Muscle of arm (tissue), 14 donors: ENCODE measurements at places on chromosomes 3 and 15. TPM values are rescaled to one million over a fixed set of nuclear protein-coding genes. Genes with fewer than 3 reads are reported as not detected.

GRCh38 chr3:13217253-13217652 is 144.0 kb upstream of the IQSEC1 start:
- DNase-seq = no peak

GRCh38 chr3:182802413-182803390 is 9.4 kb downstream of the ATP11B start:
- no peak for DNase-seq

GRCh38 chr15:88476635-88477060 is 9.1 kb downstream of the MRPS11 start:
- DNase-seq = peak; percentile 26

DNA sequence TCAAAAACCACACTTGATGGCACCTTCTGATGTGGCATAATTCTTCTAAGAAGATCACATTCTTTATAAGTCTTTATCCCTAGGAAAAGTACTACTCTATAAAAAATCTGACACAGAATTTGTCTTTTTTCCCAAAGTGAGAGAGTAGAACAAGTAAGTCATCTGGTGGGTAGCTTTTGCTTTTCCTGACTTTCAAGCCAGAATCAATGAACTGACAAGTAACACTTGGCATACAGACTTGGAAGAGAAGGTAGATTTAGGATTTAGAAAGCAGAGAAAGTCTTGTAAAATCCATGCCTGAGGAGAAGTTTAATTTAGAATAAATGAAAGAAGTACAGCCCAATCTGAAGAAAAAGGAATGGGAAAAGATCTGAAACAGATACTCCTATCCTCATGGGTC is 66.6 kb upstream of the TUSC7 start:
- no peak for DNase-seq

GRCh38 chr3:14451844-14452739 is 49.7 kb downstream of the SLC6A6 start:
- peak; percentile 76 for DNase-seq

- DNase-seq = no peak
Measured at GRCh38 chr15:91516866-91517265, 336.6 kb upstream of the SLCO3A1 start.

DNA sequence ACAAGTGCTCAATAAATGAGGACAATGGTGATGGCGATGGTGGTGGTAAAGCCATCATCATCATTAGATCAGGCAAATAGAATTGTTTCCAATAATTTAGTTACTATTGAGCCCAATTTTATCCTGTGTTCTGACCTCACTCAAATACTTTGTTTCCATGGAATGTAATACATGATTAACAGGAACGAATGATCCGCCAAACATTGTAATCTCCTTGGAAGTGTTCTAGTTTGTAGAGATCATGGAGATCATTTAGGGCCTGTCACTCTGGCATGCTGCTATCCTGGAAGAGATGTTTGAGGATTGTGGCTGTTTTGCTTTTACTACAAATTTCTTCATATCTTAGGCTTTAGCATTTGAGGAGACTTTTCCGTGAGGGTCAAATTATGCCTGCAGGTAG is 2.8 kb downstream of the COL6A6 start:
- no peak for DNase-seq

- peak; percentile 48 for DNase-seq
Measured at GRCh38 chr3:18302517-18302916, 122.6 kb downstream of the SATB1 start.

DNA sequence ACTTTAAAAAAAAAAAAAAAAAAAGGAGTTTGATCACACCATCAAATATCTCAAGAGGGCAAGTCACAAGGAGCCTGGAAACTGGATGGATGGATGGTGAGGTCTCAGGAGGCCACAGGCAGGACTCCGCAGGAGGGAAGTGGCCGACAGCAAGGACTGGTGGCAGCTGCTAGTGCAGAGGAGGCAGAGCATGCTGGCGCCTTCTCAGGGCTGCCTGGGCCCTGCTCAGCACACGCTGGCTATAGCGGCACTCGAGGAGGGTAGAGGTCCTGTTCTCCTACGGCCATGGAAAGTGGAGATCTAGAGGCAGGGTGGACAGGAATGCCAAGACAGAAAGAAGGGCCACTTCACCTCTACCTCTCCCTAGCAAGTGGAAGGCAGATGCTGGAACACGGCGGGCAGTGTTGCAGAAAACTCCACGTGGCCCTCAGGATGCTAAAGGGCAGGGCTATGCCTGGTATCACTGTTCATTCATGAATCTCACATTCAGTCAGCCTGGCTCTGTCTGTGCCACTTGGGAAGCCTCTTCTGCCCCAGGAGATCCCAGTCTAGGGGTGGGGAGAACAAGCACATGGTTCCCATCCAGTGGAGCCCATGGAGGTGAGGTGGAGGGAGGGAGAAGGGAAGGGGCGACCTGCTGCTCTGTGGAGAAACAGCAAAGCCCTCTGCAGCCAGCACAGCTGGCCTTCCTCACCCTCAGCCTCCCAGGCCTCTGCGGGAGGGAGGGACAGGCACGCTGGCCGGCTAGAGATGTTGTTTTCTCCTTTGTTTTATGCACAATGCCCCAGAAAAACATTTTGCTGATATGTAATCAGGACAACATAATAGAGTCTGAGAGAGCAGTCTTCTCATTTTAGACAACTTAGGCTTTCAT is 71.0 kb downstream of the OXNAD1 start:
- no peak for DNase-seq

DNA sequence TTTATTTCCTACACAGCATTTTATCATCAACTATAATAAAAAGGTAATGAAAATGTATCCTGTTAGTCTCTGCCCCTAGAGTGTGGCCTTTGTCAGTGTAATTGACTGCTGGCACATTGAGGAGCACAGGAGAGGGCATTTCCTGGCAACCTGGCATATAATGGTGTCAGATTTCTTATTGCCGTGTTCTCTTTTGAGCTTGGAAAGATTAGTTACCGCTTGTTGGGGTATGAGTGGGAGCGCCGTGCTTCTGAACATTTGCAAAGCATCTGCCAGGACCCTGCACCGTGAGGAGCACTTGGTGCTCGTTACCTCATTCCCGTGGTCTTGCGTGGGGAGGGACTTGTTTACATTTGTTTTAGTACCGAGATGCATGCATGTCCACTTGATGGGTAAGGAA is 124.4 kb downstream of the PTPRG start:
- no peak for DNase-seq

- no peak for DNase-seq
Measured at GRCh38 chr15:67944010-67944641, 104.3 kb upstream of the RNU6-1 start.

Gene KIF23
- 26.0 TPM for polyA plus RNA-seq

DNA sequence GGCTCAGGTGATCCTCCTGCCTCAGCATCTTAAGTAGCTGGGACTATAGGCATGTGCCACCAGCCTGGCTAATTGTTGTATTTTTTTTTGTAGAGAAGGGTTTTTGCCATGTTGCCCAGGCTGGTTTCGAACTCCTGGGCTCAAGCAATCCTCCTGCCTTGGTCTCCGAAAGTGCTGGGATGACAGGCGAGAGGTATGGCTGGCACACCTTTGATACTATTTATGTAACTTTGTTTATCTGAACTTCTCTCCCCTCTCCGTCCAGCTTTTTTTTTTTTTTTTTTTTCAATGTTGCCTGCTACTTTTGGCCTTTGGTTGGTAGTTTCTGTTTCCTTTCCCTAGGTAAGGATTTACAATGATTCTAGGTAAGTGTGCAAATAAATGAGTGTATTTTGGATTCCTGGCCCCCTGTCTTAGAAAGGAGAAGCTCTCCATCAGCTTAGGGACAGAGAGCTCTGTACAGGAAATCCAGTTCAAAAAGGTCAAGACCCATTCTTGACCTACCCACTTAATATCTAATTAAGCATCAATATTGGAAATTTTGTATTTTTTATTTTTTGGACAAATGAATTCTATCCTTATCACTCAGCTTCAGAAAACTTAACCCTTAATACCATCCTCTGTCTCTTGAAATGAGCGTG is 6.8 kb downstream of the ARL6IP5 start:
- no peak for DNase-seq

Gene RBP2
- 0.26 TPM for polyA plus RNA-seq

DNA sequence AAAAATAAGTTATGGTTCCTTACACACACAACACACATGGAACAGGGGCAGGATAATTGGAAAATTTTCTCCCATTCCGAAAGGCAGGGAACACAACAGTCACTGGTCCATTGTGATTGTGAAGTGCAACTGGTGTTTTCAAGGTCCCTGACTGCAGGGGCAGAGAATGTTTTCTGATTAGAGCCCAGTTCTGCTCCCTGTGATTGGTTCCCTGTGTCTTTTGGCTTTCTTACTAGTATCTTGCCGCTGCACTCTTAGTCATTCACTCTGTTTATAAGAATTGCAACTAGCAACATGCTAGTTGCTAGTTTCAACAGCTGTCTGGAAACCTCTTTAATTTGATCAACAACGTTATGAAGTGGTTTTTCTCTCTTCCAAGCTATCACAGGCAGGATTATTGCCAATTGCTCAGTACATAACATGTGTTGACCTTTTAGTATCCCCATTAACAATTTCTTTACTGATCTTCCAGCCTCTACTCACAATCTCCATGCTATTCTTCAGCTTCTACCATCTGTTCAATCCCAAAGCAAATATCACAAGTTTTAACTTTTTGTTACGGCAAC is 177.5 kb downstream of the EPHA6 start:
- peak; percentile 30 for DNase-seq

GRCh38 chr15:72116731-72117485 is 1.0 kb downstream of the MYO9A start:
- peak; percentile 47 for DNase-seq

GRCh38 chr15:25136119-25136518 is 181.3 kb downstream of the SNRPN start:
- no peak for DNase-seq

DNA sequence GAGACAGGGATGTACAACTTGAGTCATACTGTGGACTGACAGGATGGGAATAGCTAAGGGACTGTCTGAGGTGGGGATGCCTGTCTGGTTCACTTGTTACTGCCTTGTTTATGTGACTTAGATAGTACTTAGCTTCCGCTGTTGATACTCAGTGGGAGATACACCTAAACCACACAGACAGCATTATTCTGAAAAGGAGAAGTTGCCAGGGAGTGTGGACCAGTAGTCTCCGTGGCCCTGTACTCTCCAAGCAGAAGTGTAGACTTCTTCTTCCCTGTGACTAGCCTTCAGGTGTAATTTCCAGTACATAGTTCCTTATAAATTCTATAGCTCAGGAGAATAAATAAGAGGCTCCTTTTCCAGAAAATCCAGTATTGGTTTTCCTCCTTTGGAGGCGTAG is 5.1 kb downstream of the HIGD2B start:
- no peak for DNase-seq
